Suprapubic skin (tissue), 4 donors: ENCODE measurements at places on chromosomes 4 and X. TPM values are rescaled to one million over a fixed set of nuclear protein-coding genes. Genes with fewer than 3 reads are reported as not detected.

- no peaks in the 10 kb centered on the region for H3K4me1 ChIP-seq
- no peak overlapping the region for H3K27ac ChIP-seq
- DNase-seq = no peak
- H3K27me3 ChIP-seq = no peaks in the 10 kb centered on the region
- H3K36me3 ChIP-seq = no peaks in the 10 kb centered on the region
These were observed 740.4 kb downstream of the TRIML1 start for GRCh38 chr4:188879598-188879997.

- no peak overlapping the region for H3K4me3 ChIP-seq
- no peak overlapping the region for H3K27ac ChIP-seq
- H3K36me3 ChIP-seq = peaks cover 19% of the 10 kb centered on the region
These were observed 67.2 kb downstream of the RPS3A start for GRCh38 chr4:151166636-151167035.

DNA sequence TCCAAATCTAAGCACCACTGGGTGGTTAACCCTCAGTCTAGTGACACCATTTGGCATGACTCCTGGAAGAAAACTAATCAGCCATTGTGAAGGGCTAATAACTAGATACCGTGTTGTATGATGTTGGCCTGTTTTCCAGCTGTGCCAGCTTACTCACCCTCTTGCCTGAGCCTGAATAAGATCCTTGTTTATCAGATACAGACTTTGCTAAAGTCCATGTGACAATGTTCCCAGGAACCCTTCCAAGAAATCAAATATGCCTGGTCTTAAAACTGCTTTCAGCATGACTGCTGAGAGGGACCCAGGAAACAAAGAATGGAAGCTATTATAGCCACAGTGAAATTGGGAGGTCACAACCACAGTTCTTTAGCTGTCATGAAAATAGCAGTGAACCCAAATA is 640.8 kb upstream of the INTU start:
- no peak overlapping the region for H3K4me3 ChIP-seq
- no peak for DNase-seq
- no peak overlapping the region for H3K27ac ChIP-seq
- no peaks in the 10 kb centered on the region for H3K36me3 ChIP-seq
- no peaks in the 10 kb centered on the region for H3K4me1 ChIP-seq

- no peak overlapping the region for H3K4me3 ChIP-seq
- no peaks in the 10 kb centered on the region for H3K4me1 ChIP-seq
- no peaks in the 10 kb centered on the region for H3K36me3 ChIP-seq
- no peaks in the 10 kb centered on the region for H3K27me3 ChIP-seq
- no peak overlapping the region for H3K27ac ChIP-seq
These were observed 63.5 kb upstream of the WDR1 start for GRCh38 chr4:10179957-10180602.

GRCh38 chr4:142230991-142231390 is 594.6 kb downstream of the IL15 start:
- H3K4me1 ChIP-seq = no peaks in the 10 kb centered on the region
- DNase-seq = no peak
- H3K27ac ChIP-seq = no peak overlapping the region
- H3K27me3 ChIP-seq = no peaks in the 10 kb centered on the region
- H3K4me3 ChIP-seq = no peak overlapping the region
- no peaks in the 10 kb centered on the region for H3K36me3 ChIP-seq

- H3K4me1 ChIP-seq = no peaks in the 10 kb centered on the region
- DNase-seq = no peak
- H3K4me3 ChIP-seq = no peak overlapping the region
- no peaks in the 10 kb centered on the region for H3K27me3 ChIP-seq
These were observed 57.1 kb downstream of the ENPEP start for GRCh38 chr4:110532901-110533589.

GRCh38 chrX:317424-318067 is 1.1 kb downstream of the GTPBP6 start:
- no peak for DNase-seq
- peaks cover 35% of the 10 kb centered on the region for H3K36me3 ChIP-seq
- H3K4me3 ChIP-seq = peak overlapping the region; percentile 98
- peaks cover 28% of the 10 kb centered on the region for H3K4me1 ChIP-seq
- no peaks in the 10 kb centered on the region for H3K27me3 ChIP-seq
- H3K27ac ChIP-seq = peak overlapping the region; percentile 99

Gene NOX1
- not detected for total RNA-seq

DNA sequence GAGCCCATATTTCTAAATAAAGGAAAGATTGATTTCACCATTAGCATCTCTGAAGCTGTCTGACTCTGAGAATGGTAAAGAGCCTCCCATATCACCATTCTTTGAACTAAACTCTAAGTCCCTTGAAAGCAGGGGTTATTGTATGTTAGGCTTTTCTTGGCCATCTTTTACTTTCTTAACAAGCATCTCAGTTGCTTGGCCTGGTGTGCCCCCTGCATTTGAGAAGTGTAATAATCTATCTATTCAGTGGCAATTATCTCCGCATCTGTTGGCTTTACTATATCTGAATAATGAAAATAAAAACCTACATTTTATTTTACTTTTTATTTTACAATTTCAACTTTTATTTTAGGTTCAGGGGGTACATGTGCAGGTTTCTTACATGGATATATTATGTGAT is 128.3 kb upstream of the ARMCX2 start:
- H3K27me3 ChIP-seq = no peaks in the 10 kb centered on the region
- DNase-seq = no peak
- no peaks in the 10 kb centered on the region for H3K4me1 ChIP-seq
- no peak overlapping the region for H3K27ac ChIP-seq

Gene ARMCX2
- total RNA-seq = 11.2 TPM

Gene KLF8
- 55.8 TPM for total RNA-seq

DNA sequence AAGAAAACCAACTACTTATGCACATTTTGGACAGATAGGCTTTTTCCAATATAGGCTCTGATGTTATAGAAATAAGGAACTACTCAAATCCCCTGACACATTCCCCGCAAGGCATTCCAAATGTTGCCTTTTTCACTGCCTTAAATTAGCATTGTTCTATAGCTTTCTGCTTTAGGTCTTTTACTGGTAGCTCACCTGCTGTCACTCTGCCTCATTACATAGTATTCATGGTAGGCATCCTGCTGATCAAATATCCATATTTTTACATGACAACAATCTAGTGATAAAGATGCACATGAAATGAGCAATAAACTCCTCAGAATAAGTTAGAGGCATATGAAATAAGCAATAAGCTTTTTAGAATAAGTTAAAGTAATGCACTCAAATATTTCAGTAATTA is 542.7 kb downstream of the FAM133A start:
- H3K4me3 ChIP-seq = no peak overlapping the region
- no peak for DNase-seq
- H3K36me3 ChIP-seq = no peaks in the 10 kb centered on the region

DNA sequence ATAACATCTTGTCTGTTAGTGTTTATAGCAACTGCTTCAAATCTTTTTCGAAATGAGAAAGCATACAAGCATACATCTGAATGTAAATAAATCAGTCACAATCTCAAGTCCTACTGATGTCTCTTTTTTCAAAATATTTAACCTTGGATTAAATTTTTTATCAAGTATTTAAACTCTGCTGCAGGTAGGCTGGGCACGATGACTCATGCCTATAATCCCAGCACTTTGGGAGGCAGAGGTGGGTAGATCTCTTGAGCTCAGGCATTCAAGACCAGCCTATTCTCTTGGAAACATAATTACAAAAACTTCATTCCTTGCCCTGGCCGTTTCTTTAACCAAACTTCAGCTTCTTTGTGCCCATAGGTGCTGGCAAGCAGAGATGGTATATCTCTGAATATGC is 540.3 kb upstream of the GALNT7 start:
- no peaks in the 10 kb centered on the region for H3K36me3 ChIP-seq
- DNase-seq = no peak

DNA sequence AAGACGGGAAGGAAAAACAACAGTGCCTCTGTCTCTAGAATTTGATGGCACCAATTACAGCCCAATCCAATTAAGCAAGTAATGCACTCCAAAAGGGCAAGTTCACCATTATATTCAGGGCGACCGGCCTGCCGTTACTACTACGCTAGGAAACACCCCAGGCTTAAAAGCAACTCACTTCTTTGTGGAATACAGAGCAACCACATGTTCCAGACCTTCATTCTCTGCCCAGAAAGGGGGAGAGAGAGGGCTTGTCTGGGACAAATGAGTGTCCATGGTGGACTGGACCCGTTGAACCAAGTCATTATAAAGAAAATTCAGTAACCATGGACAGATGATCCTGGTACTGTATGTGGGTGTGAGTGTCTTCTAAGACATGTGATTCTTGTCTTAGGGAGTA is 1.6 kb downstream of the KDR start:
- H3K36me3 ChIP-seq = no peaks in the 10 kb centered on the region
- H3K27me3 ChIP-seq = peaks cover 33% of the 10 kb centered on the region
- DNase-seq = no peak
- H3K4me1 ChIP-seq = peaks cover 19% of the 10 kb centered on the region
- H3K4me3 ChIP-seq = peak overlapping the region; percentile 56
- H3K27ac ChIP-seq = no peak overlapping the region

- no peaks in the 10 kb centered on the region for H3K4me1 ChIP-seq
- H3K4me3 ChIP-seq = no peak overlapping the region
- H3K27ac ChIP-seq = no peak overlapping the region
- no peak for DNase-seq
- H3K36me3 ChIP-seq = no peaks in the 10 kb centered on the region
These were observed 205.1 kb downstream of the RASL11B start for GRCh38 chr4:53067125-53067802.

DNA sequence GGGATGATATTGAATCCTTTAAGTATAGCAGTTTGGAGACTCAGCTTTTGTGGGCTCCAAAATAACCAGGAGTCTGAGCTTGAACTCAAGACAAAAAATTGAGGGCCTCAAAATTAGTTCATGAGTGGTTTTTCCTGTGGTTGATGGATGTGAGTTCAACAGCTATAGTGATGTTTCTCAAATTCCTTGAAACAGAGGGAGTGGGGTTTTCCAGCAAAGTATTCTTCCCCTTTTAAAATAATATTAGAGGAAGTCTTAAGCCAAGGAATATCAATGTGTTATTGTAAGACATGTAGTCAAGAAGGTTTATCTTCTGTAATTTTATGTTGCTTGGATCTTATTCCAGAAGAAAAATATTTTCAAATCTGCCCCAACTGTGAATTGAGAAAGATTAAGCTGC is 10.6 kb downstream of the OTC start:
- no peaks in the 10 kb centered on the region for H3K27me3 ChIP-seq
- H3K27ac ChIP-seq = no peak overlapping the region
- H3K4me3 ChIP-seq = no peak overlapping the region
- no peaks in the 10 kb centered on the region for H3K4me1 ChIP-seq
- no peaks in the 10 kb centered on the region for H3K36me3 ChIP-seq
- no peak for DNase-seq

GRCh38 chr4:52259978-52260377 is 208.9 kb downstream of the SPATA18 start:
- no peak overlapping the region for H3K4me3 ChIP-seq
- H3K36me3 ChIP-seq = no peaks in the 10 kb centered on the region
- no peaks in the 10 kb centered on the region for H3K27me3 ChIP-seq
- H3K4me1 ChIP-seq = no peaks in the 10 kb centered on the region
- no peak for DNase-seq
- no peak overlapping the region for H3K27ac ChIP-seq

- no peak for DNase-seq
- no peaks in the 10 kb centered on the region for H3K36me3 ChIP-seq
- H3K27me3 ChIP-seq = no peaks in the 10 kb centered on the region
- H3K27ac ChIP-seq = no peak overlapping the region
These were observed 88.2 kb upstream of the TECRL start for GRCh38 chr4:64497491-64497890.

Gene IL2RG
- total RNA-seq = 5.7 TPM

GRCh38 chrX:17030580-17031270 is 84.3 kb downstream of the REPS2 start:
- no peak overlapping the region for H3K27ac ChIP-seq
- DNase-seq = no peak
- H3K4me1 ChIP-seq = no peaks in the 10 kb centered on the region
- H3K27me3 ChIP-seq = no peaks in the 10 kb centered on the region

DNA sequence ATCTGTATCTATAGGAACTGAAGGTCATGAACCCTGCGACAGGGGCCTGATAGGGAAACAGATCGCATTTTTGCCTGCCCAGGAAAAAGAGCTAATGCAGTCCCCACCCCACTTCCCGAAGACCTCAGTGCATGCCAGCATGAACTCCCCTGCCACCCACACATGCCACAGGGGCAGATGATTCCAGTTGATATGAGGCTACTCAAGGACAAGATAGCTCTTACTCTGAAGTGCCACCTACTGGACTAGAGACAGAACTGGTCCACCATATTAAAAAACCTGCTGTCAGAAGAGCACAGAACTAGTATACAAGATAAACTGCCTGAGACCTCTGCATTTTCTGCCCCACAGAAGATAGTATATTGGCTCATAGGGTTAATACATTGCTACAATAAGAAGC is 68.0 kb downstream of the YIPF7 start:
- no peak for DNase-seq
- H3K4me3 ChIP-seq = no peak overlapping the region
- no peaks in the 10 kb centered on the region for H3K4me1 ChIP-seq
- no peak overlapping the region for H3K27ac ChIP-seq

GRCh38 chrX:29478336-29479069 is 736.9 kb upstream of the MAGEB2 start:
- H3K36me3 ChIP-seq = no peaks in the 10 kb centered on the region
- H3K4me3 ChIP-seq = no peak overlapping the region
- no peaks in the 10 kb centered on the region for H3K4me1 ChIP-seq
- no peaks in the 10 kb centered on the region for H3K27me3 ChIP-seq
- no peak overlapping the region for H3K27ac ChIP-seq
- no peak for DNase-seq

GRCh38 chrX:82335772-82336171 is 1133.9 kb downstream of the SH3BGRL start:
- no peak overlapping the region for H3K27ac ChIP-seq
- H3K4me3 ChIP-seq = no peak overlapping the region
- no peaks in the 10 kb centered on the region for H3K27me3 ChIP-seq
- no peaks in the 10 kb centered on the region for H3K4me1 ChIP-seq

DNA sequence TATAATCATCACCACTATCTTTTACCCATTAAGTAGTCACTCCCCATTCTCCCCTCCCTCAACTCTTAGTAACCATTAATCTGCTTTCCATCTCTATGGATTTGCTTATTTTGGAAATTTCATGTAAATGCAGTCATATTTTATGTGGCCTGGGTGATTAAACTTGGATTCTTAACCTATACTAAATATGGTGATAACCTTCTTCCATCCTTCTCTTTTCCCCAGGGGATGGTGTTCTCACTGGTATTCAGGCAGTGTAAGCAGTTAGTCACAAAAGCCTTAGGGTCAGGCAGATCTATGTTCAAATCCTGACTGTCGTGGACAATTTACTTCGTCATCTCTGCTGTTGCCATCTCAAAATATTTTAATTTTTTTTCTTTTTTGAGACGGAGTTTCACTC is 29.6 kb downstream of the RAB40AL start:
- no peak overlapping the region for H3K27ac ChIP-seq
- no peak for DNase-seq
- no peaks in the 10 kb centered on the region for H3K4me1 ChIP-seq
- H3K27me3 ChIP-seq = no peaks in the 10 kb centered on the region
- no peak overlapping the region for H3K4me3 ChIP-seq
- H3K36me3 ChIP-seq = no peaks in the 10 kb centered on the region

Gene GABRQ
- total RNA-seq = 0.45 TPM
